Stimulated activated CD4-positive, alpha-beta T cell treated with anti-CD3 and anti-CD28 coated beads, TNF-alpha, amount 100 ng/mL, for 1 hour (primary cell): ENCODE measurements at places on chromosomes 6 and 20.
A peak's percentile ranks its signal among the peaks of the same experiment; 100 is the strongest.

GRCh38 chr6:168028181-168028580 lies 30.7 kb downstream of the KIF25 start:
- no peak for DNase-seq

DNA sequence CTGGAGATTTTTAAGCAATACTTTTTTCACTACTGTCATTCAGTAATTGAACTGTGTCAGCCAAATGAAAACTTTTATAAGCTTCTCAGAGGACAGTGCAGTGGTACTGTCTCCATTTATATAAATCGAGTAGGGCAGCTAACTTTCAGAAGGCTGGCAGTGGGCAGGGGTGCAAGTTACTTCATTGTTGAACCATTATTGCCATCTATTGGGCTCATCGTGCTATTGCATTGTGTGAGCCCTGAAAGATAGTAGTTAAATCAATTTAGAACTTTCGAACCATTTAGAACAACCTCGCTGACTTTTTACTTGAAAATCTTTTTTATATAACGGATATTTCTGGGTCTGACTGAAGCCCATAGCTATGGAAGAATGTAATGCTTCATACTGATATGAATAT lies 347.8 kb upstream of the PLCB4 start:
- no peak for DNase-seq

DNA sequence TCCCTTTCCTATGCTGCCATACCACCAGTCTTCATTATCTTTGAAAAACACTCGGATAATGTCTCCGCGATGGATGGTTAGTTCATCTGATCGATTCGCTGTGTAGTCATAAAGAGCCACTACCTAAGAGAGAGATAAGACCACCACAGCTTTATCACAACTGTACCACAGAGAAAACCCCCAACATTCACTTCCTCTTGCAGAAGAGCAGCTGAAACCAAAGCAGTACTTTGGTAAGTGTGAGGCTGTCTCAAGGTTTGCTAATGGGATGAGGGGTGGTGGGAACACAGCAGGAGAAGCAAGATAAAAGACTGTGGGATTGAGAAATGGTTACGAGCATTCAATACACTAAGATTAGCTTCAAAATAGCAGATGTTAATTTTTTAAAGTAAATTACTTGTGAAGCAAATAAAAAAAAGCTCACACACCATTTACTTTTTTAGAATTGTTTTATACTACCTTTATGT lies 142.1 kb downstream of the MYB start:
- DNase-seq, result no peak

DNA sequence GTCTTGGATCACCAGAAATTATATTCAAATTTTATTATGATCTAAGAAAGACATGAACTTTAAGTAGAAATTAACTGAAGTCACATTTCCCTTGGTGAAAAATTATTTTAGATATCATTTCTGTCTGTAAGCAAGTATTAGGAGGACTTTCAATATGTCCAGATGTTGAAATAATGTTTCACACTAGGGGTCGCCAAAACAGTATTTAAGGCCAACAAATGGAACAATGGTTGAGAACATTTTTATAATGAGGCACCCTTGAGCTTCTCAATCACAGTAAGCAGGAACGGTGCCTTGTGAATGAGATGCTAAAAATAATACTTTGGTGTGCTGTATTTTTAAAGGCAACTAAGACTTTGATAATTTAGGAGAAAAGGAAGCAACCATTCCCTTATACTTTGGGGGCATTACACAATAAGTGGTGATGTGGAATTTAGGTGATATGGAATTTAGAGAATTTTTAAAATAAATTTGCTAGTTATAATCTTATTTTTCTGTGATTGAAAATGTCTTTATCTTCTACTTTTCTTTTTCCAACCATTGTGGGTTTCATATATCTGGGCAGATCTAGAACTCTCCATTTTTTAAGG lies 9.6 kb upstream of the SF3B5 start:
- DNase-seq, result no peak

- no peak for DNase-seq
Observed at GRCh38 chr6:169810066-169810989, 58.9 kb downstream of the ERMARD start.

DNA sequence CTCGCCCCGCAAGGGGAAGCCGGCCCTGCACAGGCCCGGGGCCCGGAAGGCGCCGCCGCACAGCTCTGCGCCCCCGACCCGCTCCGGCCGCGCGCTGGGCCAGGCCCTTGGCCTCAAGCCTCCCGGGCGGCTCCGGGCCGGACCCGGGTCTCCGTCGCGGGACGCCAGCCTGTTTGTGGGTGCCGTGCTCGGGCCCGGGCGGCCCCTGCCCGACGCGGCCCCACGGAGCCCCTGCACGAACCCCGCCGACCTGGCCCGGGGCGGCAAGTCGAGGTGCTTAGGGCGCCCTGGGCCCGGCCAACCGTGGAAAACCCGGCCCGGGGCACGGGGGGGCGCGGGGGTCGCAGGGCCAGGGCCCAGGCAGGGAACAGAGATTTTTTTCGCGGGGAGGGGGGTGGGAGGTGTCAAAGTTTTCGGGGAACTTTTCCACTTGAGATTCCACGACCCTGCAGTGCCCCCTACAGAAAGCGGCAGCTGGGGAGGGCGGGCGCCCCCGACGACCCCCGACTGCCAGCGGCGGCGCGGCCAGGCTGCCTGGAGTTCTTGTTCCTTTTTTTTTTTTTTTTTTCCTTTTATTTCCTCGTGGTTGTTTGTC lies 805 bp upstream of the STX16 start:
- DNase-seq, result no peak

DNA sequence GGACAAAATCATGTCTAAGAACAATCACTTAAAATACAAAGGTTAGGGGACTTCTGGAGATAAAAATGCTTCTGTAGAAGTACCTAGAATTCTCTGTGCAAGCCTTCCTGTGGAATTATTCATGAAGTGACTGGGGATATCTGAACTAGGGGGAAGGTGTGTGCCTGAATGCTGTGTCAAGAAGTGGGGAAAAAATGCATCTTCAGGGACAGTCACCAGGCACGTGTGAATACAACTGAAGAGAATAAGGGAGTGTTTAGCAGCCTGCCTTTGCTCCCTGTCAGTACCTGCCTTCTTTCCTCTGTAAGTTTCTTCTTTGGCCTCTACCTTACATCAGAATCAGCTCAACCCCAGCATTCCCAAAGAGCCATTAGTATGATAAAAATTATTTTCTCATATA lies 201.0 kb downstream of the ASCC3 start:
- DNase-seq, result no peak

DNA sequence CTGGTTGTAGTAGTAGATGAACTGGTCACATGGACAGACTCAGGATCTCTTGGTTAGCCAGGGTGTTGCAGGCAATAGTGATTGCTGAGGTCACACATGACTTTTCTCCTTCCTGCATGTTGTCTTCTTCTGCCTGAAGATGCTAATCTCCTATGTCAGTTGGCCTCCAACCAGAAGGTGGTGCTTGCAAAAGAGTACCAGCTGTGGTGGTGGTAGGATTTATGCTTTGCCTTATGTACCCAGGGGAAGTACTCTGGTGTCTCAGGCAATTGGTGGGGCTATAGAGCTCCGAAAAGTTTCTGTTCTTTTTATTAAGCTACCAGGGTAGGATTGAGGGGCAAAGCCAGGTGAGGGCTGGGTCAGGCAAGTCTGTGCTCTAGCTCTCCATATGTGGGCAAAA lies 98.5 kb downstream of the CARMIL1 start:
- DNase-seq, result no peak

DNA sequence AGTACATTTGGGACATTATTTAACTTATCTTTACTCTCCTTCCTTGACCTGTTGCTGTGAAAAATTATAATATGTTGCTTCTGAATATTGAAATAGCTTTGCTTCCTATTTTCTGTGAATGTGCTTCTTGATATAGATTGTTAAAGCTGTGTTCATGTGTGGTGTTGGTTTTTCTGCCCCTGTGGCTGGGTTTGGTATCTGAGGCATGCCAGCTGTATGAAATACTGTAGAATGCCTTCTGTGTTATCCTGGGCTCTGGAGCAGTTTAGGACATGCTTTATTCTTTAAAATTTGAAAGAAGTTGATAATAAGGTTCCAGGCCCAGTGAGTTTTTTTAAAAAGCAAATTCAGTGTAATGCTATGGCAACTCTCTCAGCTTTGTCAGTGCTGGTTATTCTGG lies 71.7 kb downstream of the HIVEP1 start:
- no peak for DNase-seq

DNA sequence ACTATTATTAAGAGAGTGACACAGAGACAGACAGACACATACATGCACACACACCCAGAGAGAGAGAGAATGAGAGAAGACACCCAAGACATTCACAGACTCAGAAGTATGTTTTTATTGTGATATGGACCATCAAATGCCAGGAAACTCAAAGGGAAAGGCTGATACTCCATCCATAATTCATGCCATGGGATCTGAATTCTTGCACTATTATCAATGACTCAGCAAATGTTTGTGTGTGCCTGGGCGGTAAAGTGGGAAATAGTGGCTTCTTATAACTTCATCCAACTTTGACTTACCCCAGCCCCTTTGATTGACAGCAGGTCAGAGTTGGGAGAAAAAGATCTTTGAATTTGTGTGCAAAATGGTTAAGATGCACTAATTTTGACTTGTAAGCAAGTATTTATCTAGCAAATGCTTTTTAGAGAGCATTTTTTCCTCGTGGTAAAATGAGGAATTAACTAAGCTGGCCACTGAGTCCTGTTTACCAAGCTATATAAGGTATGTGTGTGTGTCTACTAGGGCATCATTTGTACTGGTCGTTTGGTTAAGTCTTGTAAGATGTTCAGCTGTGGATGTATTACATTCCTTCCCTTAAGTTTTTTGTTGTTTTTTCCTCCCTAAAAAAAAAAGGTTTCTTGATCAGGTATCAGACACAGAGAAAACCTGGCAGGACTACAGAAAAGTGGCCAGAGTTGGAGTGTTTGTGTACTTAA lies 3.0 kb upstream of the CCN2 start:
- DNase-seq, result no peak

- DNase-seq, result no peak
Observed at GRCh38 chr6:142744836-142745235, 200.1 kb downstream of the HIVEP2 start.

DNA sequence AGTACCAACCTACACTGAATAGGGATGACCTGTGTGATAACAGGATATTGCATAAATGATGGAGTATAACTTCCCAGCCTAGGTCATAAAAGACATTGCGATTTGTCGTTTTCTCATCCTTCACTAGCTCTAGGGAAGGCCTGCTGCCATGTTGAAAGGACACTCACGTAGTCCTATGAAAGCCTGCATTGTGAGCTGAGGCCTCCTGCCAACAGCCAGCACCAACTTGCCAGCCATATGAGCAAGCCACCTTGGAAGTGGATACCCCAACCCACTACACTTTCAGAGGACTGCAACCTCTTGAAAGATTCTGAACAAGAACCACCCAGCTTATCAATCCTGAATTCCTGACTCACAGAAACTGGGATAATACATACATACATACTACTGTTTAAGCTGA lies 3.5 kb upstream of the PANK2 start:
- DNase-seq, result no peak

- DNase-seq, result no peak
Observed at GRCh38 chr6:132746048-132746447, 11.7 kb downstream of the VNN2 start.

- DNase-seq, result no peak
Observed at GRCh38 chr6:11245381-11246256, 13.2 kb upstream of the NEDD9 start.

GRCh38 chr6:109306733-109307132 lies 75.5 kb downstream of the CD164 start:
- DNase-seq, result no peak

- DNase-seq, result no peak
Observed at GRCh38 chr6:117206522-117206921, 58.8 kb upstream of the VGLL2 start.

DNA sequence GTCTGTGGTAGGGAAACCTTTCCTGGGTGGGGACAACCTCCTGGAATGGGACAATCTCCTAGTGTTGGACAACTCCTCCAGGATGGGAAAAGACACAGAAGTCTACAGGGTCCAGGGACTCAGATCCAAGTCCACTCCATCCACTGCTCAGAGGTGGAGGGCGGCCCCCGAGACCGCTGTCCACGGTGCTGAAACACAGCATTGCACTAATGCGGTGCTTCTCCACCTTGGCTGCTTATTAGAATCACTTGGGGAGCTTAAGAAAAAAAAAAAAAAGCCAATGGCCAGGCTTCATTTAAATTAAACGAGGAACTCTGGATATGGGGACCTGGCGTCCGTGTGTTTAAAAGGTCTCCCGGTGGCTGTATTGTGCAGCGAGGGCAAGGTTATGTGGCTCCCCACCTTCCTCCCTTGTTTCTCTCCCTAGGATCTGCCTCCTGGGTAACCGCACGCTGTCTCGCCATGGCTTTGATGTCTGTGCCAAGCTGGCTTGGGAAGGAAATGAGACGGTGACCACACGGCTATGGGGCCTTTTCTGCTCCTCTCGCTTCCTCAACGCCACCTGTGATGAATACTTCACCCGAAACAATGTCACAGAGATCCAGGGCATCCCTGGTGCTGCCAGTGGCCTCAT lies 12.0 kb downstream of the SLC12A5 start:
- peak; percentile 37 for DNase-seq

GRCh38 chr6:85044361-85044760 lies 280.0 kb upstream of the TBX18 start:
- no peak for DNase-seq

- DNase-seq, result no peak
Observed at GRCh38 chr6:89250239-89250638, 33.1 kb upstream of the GABRR1 start.

DNA sequence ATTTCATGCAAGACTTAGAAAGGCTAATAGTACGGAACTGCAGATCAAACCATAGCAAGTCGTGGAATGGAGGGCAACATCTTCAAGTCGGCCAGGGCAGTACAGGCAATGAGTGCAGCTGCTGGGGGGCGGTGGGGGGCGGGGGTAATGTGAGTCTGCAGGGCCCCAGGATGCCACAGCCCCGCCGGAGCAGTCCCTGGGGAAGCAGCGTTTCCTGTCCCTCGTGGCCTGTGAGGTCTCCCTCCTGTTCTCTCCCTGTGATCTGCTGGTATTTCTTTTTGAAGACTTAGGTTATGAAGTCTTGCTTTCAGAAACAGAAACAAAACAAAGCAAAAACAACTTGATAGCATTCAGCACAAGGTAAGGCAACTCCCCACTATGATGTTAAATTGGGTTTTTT lies 351.9 kb downstream of the FOXA2 start:
- DNase-seq, result no peak

- no peak for DNase-seq
Observed at GRCh38 chr20:44071057-44071456, 115.9 kb downstream of the JPH2 start.

DNA sequence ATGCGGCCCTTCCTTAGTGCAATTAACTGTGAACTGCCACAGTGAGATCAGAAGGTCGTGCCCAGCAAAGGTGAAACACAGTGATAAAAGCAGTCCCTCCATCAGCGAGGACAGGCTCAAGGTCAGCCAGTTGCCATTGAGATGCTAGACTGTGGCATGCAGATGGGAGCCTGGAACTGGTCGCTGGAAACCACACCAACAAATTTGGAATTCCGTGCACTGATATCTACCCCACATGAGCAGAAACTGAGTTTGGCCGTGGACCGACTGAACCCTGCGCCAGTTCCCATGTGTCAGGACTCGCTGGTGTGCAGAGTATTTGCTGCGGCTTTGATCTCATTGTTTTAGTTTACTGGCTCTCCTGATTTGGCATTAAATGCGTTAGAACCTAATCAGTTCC lies 125.6 kb upstream of the QKI start:
- DNase-seq, result no peak

- DNase-seq, result no peak
Observed at GRCh38 chr20:54468082-54468481, 7.3 kb upstream of the DOK5 start.

GRCh38 chr20:42530855-42531448 lies 658.8 kb downstream of the PTPRT start:
- DNase-seq, result no peak
